Amniotic stem cell (primary cell): ENCODE measurements at places on chromosomes 6 and 20.
A peak's percentile ranks its signal among the peaks of the same experiment; 100 is the strongest.

DNA sequence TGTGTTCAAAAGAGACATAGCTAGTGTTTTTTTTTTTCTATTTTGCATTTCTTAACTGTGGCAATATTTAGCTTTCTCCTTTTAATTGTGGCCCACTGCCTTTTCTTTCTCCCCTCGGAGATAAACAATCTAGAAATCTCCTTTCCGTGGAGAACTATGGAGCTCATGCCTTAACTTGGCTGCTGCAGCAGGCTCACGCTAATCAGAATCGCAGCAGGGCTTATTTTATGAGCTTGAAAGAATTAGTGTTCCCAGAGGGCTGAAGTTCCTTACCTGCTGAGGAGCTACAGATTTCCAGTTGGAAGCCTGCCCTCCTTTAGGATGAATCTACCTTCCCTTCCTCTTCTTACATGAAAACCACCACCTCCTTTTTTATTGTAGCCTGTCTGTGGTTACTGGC, 35.6 kb downstream of the CTNNBL1 start:
- no peak for DNase-seq

GRCh38 chr6:42410861-42411260, 40.9 kb downstream of the TRERF1 start:
- no peak for DNase-seq

- no peak for DNase-seq
Observed at GRCh38 chr20:53985150-53985518, 85.3 kb downstream of the BCAS1 start.

DNA sequence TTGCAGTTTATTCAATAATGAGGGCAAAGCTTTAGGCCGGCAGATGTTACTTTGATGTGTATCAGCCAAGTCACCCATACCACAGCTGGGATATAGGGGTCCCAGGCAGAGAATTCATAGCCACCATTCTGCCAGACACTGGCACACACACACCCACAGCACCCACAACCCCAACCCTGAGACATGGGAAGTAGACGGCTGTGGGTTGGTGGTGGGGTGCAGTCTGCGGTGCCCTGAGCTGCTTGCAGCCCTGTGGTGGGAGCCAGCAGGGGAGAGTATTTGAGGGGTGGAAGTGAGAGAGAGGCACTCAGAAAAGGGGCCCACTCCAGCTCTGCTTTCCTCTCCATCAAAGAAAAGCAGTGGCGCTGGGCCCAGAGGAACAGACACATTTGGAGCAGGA, 125.3 kb downstream of the FOXO3 start:
- DNase-seq = no peak

GRCh38 chr6:30490026-30490876, 942 bp downstream of the HLA-E start:
- DNase-seq = no peak

GRCh38 chr6:84801250-84801649, 36.9 kb upstream of the TBX18 start:
- DNase-seq = no peak

DNA sequence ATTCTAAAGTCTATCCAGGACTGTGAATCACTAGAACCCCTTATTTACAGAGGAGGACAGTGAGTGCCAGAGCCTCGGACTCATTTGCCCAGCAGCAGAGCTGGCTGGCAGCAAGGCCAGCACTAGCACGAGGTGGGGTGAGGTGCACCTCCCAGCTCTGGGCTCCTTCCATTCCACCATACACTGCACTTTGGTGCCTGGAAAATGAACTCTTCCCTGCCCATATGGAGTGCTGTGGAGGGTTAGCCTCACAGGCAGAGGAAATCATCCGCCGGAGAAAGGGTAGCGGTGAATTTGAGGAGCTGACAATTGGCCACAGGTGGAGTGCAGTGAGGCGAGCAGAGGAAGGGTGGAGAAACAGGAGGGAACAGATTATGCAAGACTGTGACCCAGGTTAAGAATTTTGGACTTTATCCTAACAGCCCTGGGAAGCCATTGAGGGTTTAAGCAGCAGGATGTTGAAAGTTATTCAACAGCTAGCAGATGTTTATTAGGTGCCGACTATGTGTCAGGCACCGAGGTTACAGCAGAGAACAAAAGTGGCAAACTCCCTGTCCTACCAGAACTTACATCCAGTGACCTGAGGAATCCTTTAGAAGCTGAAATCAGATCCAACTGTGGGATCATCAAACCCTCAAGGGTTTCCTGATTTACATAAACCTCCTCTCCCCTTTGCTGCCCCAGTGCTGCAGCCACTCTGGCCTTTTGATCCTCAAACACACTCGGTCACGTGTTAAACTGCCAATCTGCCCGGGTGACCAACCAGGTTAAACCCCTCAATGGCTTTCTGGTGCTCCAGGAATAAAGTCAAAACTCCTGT, 6.2 kb downstream of the TRIM26 start:
- DNase-seq = no peak

GRCh38 chr6:10837009-10837621, 1.2 kb downstream of the MAK start:
- no peak for DNase-seq

- no peak for DNase-seq
Observed at GRCh38 chr6:39102071-39102820, 12.7 kb downstream of the SAYSD1 start.

- DNase-seq = no peak
Observed at GRCh38 chr20:19981031-19981451, 36.1 kb upstream of the NAA20 start.

- peak; percentile 21 for DNase-seq
Observed at GRCh38 chr6:138588805-138589434, 89.6 kb upstream of the NHSL1 start.

GRCh38 chr6:140546640-140547039, 1172.2 kb upstream of the CITED2 start:
- DNase-seq = no peak
